ENCODE measurements at places on chromosomes 1 and 21.

DNA sequence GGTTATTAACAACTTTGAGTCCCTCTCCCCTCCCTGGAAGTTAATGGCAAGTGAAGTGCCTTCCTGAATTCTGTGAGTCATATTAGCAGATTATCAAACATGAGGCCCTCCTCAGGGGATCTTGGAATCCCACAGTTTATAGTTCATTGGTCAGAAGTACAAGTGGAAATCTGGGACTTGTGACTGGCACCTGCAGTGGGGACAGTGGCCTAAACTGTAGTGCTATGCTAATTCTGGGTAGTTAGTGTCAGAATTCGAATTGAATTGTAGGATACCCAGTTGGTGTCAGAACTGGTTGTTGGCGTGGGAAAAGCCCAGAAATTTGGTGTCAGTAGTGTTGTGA, 26.2 kb downstream of the ZYG11B start:
- no peak for DNase-seq

- no peak for DNase-seq
These were observed 26.1 kb downstream of the IQGAP3 start for GRCh38 chr1:156546267-156546666.

DNA sequence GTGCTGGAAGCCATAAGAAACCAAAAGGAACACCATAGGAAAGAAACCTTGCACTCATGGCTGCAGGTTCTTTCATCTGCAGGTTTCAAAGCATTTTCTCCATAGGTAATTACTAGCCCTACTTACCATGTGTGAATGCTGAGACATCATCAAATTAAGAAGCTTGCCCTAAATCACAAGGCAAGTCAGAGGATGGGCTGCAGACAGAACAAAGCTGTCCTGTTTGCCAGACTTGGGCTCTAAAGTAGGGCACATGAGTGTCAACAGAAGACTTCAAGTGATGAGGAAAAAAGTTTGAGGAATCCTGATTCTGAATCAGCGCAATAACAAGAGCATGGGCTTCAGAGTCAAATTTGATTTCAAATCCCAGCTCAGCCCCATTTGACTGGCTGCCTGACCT, 5.8 kb upstream of the EPS15 start:
- no peak for DNase-seq

GRCh38 chr1:82515650-82516049, 714.9 kb downstream of the ADGRL2 start:
- DNase-seq: no peak

DNA sequence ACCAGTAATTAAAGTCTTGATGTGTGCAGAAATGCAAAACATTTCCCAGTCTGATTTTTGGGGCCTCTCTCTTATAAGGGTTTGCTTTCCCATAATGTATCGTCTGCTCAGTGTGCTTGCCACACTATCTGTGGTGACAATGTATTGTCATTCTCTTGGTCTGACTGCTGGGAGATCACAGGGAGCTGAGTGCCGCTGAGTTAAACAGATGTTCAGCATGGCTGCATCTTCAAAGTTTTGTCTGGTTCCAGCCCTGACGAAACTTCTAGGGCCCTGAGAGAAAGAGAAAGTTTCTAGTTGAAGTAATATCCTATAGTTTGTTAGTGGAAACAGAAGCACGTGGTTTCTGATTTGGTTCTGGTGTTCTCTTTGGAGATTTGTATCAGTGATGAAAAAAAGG, 42.6 kb downstream of the DNM3 start:
- no peak for DNase-seq

- DNase-seq: no peak
These were observed 18.9 kb downstream of the LACTBL1 start for GRCh38 chr1:22953740-22954141.

DNA sequence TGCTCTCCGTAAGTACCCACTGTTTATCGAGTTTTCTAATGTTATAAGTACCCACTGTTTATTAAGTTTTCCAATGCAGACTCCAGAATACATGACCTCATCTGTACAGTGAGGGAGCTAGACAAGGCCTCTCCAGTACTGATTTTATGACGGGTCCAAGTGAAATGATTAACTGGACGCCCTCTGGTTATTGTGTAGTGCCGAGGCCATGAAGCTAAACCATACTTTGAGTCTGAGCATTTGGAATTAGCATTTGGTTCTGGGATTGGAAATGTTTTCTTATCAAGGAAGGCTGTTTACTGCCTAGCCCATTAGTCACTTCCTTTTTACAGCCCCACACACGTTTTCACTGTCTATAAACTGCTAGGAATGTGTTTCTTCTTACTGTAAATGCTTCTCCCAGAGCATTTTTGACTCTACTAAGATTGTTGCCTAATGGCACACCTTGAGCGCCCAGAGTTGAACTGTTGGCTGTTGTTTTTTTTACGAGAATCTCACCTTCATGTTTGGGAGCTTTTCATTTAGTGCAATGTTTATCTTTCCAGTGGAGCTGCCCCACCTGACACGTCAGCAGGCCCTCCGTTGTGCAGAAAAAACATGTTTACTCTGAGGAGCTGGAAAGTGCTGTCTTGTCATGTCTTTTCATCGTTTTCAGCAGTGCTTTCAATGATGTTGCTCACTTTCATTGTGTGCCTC, 26.9 kb downstream of the SPATA46 start:
- DNase-seq: no peak

GRCh38 chr1:27872059-27872801, at the start of gene THEMIS2:
Gene THEMIS2 (plus strand): TSS chr1:27872544. CDS start chr1:27872572, 28 bp downstream.
- DNase-seq: no peak

- peak; percentile 11 for DNase-seq
These were observed 38.6 kb upstream of the COX20 start for GRCh38 chr1:244796719-244797406.

- DNase-seq: no peak
These were observed 773 bp downstream of the CHD1L start for GRCh38 chr1:147243228-147243685.

- no peak for DNase-seq
These were observed 100.6 kb downstream of the RHOU start for GRCh38 chr1:228835911-228836310.

DNA sequence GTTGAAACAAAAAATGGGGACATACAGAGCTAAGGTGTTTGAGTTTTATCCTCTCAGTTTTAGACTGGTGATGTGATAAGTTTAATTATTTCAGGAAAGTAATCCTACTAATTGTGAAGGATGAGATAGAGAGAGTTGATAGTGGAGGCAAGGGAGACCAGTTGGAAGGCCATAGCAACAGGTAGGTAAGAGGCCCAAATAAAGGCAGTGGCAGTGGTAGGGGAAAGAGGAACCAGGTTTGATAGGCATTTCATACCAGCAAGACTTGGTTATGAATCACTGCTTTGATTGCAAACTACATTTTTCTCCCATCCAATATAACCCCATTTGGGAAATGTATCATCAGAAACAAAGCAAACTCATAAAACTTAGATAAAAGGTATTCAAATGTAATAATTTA, 63.1 kb upstream of the SH3GLB1 start:
- DNase-seq: no peak

- DNase-seq: no peak
These were observed 20.6 kb upstream of the MRPS14 start for GRCh38 chr1:175043824-175044223.

GRCh38 chr1:230120289-230120920, 53.4 kb downstream of the GALNT2 start:
- DNase-seq: no peak

- no peak for DNase-seq
These were observed 17.7 kb downstream of the PLCH2 start for GRCh38 chr1:2493691-2494322.

DNA sequence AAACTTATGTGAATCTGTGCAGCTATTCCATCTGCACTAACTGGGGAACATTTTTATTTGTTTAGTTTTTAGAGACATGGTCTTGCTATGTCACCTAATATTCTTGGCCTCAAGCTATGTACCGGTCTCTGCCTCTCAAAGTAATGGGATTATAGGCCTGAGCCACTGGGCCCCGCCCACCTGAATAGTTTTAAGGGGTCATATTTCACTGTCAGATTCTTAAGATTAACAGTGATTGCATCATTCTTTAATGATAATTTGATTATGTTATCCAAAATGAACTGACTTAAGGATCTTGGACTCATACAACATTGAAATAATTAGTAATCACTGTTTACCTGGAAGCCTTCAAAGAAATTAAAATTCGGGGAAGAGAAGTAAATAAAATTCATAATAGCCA, 12.6 kb upstream of the KLF18 start:
- DNase-seq: no peak

DNA sequence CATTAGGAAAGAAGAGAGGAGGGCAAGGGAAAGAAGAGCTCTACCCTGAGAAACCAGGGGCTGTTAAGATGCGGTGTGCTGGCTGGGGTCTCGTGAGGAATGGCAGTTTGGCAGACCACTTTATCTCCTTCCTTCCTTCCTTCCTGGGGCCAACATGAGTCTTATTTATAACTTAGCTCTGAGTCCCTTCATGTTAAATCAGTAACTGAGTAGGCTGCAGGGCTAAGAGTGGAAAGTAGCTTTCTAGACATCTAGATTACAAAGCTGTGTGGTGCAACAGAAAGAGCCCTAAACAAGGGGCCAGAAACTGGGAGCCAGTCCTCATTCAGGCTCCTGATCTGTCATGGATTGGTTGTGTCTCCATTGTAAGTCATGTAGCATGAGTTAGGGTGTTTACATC, 135.4 kb upstream of the DUSP10 start:
- no peak for DNase-seq

DNA sequence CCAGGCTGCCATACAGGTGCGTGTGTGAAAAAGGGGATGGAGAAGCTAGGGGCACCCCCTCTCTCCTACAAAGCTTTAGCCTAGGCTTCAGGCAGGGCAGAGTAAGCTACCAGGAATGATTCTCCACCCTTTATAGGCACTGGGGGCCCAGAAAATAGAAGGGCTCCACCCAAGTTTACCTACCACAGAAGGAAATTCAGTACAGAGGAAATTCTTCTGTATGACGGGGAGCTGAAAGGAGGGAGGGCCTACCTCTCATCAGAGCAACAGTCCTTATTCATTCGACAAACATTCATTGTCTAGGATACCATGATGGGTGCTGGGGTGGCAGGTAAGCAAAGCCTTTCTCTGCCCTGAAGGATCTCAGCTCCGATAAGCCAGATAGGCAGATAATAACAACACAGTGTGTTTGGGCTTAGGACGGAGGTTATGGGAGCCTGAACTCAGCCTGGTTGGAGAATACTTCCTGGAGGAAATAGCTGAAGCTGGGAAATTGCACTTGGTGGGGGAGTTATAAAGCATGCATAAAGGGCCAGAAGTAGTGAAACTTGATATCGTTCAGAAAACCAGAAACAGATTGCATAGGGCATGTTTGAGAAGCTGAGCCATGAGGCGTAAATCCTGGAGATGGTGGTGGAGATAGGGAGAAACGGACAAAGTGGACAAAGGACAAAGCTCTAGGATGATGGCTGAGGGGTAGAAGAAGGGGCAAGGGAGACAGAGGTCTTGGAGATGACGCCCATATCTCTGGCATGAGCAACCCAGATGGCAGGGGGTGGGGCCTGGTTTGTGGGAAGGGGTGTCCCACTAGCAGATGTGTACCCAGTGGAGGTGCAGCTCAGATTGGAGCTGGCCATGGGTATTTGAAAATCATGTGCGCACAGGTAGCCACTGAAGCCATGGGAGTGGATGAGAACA, 5.3 kb upstream of the P3R3URF start:
- no peak for DNase-seq

GRCh38 chr1:244730153-244730933, 77.4 kb downstream of the DESI2 start:
- DNase-seq: no peak

GRCh38 chr1:34742667-34743270, 12.1 kb upstream of the GJB5 start:
- DNase-seq: no peak

GRCh38 chr1:150612014-150612345, 17.4 kb downstream of the ENSA start:
- no peak for DNase-seq

DNA sequence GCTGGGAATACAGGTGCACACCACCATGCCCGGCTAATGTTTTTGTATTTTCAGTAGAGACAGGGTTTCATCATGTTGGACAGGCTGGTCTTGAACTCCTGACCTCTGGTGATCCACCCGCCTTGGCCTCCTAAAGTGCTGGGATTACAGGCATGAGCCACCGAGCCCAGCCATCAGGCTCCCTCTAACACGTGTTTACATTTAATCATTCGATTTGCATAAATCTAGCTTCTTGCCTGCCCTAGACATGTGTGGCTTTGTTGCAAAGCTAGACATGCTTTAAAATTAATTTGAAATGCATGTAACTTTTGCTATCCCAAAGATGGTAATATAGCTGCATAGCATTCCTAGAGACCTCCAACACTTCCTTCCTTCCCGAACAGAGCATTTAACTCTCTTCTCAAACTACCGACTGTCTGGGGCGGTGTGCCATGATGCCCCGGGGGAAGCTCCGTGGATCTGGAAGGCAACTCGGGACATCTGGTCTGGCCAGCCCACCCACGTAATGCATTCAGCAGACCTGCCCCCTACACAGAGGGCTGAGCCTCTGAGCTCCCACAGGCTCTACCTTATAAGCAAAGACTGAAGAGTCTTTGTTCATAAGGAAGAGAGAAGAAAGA, 34.6 kb upstream of the NID1 start:
- DNase-seq: no peak

DNA sequence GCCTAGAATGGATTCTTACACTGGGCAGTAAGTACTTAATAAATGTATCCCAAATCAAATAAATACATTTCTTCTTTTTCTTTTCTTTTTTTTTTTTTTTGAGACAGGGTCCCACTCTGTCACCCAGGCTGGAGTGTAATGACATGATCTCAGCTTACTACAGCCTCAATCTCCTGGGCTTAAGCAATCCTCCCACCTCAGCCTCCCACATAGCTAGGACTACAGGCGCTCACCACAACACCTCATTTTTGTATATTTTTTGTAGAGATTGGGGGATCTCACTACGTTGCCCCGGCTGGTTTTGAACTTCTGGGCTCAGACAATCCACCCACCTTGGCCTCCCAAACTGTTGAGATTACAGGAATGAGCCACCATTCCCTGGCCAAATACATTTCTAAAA, 63.7 kb upstream of the LGALS8 start:
- DNase-seq: no peak

- DNase-seq: no peak
These were observed 37.8 kb upstream of the LPAR3 start for GRCh38 chr1:84930831-84931230.

GRCh38 chr1:92298213-92298572, 594 bp downstream of the GLMN start:
- no peak for DNase-seq

GRCh38 chr1:81298266-81298665, 502.5 kb upstream of the ADGRL2 start:
- no peak for DNase-seq

Measured in NCI-H1436 treated with DMSO at 0.1 percent for 48 hours (cell line).